ELR (cell line): ENCODE measurements at places on chromosomes 12 and 14.

DNA sequence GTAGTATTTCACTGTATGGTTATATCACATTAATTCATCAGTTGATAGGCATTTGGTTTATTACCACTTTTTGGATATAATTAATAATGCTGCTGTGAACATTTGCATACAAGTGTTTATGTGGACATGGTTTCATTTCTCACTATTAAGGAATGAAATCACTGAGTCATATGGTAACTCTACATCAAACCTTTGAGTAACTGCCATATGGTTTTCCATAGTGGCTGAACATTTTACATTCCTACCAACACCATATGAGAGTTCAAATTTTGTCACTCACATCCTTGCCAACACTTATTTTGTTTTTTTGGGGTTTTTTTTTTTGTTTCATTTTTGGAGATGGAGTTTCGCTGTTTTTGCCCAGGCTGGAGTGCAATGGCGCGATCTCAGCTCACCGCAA, 30.2 kb upstream of the EAPP start:
- peak; percentile 34 for DNase-seq

DNA sequence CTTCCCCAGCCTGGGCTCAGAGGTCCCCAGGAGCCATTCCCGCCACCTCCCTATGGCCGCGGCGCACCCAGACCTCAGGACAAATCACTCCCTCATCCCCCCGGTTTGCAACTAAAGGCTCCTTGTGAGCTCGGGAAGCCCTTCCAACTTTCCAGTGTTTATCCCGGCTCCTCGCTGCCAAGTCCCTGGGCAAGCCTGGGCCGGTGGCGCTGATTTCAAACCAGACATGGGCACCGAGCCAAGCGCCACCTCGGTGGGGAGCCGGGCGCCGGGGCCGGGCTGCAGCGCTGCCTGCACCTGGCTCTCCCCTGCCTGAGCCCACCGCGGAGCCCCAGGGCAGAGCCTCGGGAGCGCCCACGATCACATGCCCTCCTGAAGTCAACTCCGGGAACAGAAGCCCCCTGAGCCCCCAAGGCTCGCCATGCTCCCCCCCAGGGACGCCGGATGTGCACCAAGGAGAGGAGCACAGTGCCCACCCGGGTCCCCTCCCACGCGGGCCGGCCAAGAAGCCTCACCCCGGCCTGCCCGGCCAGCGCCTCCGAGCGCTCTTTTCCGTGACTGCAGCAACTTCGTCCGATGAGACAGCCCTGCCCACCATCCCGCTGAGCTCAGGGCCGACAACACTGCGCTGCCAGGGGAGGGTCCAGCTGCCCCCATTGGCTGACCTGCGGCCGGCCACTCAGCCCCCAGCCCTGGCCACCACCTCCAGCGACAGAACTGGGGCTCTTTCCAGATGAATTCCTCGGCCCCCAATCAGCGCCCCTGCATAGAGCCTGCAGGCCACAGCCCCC, 50.0 kb downstream of the NCOR2 start:
- peak; percentile 38 for DNase-seq

DNA sequence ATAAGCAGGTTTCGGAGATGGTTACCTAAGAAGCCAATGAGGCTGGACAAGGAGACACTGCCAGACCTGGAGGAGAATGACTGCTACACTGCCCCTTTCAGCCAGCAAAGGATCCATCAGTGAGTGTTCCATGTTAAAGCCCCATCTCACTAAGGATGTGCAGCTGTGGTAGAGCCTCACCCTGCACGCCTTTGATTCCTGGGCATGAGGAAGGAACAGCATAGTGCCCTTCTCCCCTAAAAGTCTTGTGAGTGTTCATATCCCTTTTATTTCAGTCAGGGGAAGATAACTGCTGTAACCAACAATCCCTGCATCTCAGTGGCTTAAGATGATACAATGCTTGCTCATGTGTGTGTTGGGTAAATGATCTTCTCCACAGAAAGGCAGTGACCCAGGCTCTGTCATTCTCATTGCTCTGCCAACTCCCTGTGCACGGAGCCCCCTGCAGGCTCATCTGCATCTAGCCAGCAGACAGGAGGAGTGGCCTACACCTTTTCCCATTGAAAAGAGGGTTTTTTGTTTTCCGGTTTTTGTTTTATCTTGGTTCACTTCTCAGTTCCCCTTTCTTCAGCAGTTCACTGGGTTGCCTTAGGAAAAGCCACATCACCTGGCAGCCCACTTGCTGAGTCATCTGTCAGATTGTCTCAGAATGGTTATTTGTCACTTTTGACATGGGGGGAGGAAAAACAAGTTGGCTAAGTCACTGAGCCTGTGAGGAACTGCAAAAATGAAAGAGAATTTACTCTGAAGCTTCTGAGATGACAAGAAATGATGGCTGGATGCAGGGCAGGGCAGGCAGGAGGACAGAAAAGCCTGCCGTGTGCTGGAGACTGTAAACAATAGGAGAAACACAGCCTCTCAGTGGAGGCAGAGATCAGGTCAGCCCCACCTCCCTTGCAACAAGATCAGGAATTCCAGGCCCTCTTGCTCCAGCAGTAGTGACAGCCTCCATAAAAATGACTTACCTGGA, 193.3 kb downstream of the ANO4 start:
- peak; percentile 79 for DNase-seq

DNA sequence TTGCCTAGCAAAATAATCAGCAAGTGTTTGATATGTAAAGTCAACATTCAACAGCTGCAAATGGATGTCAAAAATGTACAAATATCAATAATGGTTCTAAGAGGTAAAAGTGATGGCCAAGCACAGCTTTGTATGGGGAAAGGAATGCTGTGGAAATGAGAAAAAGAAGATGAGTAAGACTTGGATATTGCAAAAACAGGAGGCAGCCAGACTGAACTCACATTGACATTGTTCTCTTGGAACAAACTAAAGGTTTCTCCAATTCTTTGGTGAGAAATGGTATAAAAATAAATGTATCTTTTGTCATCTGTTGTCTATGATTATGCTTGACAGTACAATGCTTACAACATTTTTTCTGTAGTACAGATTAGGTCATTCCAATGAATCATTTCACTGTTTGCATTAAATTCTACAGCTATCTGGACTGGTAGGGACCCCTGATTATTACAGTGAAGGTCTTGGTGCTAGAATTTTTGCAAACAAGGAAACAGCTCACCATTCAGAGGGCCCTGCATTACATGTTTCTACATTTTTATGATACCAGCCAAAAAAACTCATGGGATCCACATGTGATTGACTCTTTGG, 465.7 kb downstream of the NOVA1 start:
- DNase-seq, result no peak

DNA sequence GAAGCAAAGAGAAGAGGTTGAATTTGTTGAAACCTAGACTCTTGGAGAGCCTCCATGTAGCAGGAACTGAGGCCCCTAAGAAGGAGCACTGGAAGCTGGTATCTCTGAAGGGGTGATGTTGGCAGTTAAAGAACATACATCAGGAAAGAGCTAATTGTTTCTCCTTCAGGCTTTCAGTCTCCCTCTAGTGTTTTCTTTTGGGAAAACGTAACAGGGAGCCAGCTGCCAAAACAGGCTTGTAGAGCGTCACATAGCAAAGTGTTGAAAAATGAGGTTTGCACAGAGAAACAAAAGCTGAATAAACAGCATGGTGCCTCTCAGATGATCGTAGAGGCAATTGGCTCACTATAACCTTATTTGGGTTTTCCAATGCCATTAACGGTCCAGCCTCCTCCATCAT, 46.9 kb upstream of the CAND1 start:
- peak; percentile 35 for DNase-seq

- peak; percentile 88 for DNase-seq
Measured at GRCh38 chr12:98754095-98754494, 109.0 kb downstream of the APAF1 start.

DNA sequence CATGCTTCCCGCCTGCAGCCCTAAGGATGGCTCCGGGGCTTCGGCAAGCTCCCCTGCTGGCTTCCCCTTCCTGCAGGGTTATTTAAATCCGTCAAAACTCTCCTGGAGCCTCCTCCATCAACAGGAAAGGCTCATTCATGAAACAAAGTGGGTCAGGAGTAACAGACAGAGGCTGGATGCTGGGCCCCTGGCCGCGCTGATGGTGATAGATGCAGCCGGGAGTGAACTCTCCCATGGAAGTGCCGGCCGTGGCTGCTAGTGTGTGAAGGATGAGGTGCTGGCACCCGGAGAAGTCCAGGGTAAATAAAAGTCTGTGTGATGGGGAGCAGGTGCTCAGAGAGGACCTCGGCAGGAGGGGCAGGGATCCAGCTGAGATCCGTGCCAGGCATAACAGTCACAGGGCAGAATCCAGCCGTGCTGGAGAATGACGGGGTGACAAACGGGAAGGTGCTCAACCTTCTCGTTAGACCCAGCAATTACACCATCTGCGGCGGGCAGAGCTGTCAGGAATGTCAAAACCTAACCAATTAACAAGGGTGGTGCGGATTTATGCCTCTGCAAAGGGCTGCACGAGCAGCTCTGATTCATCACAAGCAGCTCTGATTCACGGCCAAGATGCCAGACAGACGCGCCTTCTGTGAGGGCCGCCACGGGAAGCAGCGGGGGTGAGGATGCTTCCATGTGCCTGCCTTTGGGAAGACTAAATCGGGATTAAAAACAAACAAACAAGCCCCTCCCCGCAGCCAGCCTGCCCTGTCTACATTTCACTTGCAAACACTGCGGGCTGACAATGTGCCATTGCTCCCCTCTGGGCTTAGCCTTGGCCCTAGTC, 55.6 kb downstream of the SYNE3 start:
- DNase-seq, result peak; percentile 84

GRCh38 chr14:52220924-52221811, 46.3 kb upstream of the PTGDR start:
- DNase-seq, result no peak

GRCh38 chr12:18703911-18704310, 33.9 kb downstream of the PLCZ1 start:
- DNase-seq, result peak; percentile 15

- DNase-seq, result peak; percentile 23
Measured at GRCh38 chr14:75845136-75845804, 136.5 kb downstream of the TGFB3 start.

DNA sequence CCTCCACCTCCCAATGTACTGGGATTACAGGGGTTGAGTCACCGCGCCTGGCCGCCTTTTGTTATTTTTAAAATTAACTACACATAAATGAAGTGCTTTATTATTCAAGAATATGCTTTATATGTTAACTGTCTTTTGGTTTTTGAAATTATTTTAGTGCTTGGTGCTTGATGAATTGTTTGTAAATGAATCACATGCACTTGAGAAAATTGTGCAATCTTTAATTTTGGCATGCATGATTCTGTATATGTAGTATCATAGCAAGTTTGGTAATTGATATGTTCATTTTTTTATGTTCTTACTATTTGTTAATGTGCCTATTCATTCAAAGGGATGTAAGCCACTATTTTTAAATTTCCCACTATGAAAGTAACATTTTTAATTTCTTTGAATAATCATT, 440.9 kb downstream of the NAV3 start:
- peak; percentile 15 for DNase-seq

GRCh38 chr12:389142-390096, at the start of gene KDM5A:
TSS of gene KDM5A (minus strand) at chr12:389320. CDS start at chr12:389091, 229 bp downstream.
- DNase-seq, result peak; percentile 97

GRCh38 chr12:128076188-128076587, 190.8 kb upstream of the TMEM132C start:
- peak; percentile 63 for DNase-seq

- peak; percentile 59 for DNase-seq
Measured at GRCh38 chr12:124273630-124274029, 21.3 kb upstream of the RFLNA start.

DNA sequence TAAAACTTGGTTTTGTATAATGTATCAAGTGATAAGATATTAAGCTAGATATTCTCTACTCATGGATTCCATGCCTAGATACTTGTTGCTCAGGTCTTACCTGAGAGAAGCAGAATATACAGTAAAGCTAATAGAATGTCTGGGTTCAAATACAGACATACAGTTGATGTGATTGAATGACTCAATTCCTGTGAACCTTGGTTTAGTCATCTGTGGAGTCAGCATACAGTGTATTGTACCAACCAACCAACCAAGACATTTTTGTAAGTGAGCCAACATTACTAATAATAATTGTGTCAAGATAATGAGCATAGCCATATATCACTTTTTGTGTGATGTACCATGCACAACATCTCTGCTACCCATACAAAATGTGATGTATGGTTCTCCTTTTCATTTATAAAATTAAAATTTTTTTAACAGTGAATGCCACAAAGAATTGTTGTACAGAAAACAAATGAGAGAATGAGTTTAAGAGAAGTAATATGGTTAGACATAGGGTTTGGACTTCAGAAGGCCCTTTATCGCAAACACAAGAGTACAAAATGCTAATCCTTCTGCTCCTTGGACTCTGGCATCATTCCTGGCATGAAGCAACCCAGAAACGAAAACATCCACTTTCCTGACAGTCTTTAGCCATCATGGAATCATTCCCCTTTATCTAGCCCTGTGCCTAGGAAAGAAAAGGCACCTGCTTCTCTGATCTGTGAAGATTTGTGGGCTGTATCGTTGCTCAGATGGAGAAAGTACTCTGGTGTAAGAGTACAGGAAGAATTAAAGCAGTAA, 977.2 kb upstream of the USP15 start:
- no peak for DNase-seq

DNA sequence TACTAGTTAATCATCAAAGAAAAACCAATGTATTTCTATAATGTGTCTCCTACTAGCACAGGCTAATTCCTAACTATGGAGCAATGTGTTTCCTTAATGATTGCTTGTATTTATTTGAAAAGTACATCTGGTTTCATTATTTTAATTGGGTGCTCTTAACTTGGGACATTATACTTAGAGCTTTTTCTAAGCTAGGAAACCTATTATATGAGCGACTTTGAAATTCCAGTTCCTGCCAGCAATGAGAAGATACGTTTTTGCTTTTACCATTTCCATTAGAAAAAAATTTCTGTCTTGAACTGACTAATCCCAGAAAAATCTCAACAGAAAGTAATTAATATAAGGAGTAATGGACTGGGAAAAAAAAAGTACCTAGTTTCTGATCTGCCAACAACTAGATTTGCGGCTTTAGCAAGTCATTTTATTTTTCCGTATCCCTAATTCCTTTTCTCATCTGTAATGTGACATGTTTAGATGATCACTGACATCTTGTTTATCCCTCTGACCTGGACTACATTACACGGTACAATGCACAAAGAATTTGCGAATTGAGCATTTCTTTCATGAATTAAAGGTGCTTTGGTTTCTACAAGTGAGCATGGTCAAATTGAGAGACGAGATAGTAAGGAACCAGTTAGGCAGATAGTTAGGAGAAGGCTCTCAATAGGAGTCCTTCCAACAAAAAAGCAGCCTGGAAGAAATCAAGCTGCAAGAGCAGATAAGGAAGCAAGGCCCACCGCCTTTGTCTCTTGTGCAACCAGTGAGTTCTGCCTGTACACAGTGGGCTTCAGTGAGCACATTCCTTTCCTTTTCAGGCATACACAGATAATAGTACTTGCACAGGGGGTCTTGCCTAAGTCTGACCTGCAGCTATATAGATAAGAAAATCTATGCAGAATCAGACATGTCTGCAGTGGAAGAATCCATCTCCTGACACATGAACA, 1765.0 kb upstream of the FLRT2 start:
- no peak for DNase-seq
